Esophagus (tissue), 2 donors: ENCODE measurements at places on chromosomes 3 and 15. TPM values are rescaled to one million over a fixed set of nuclear protein-coding genes. Genes with fewer than 3 reads are reported as not detected.

RASGRP1 gene
- polyA plus RNA-seq, result 2.5 TPM

OCA2 gene
- polyA plus RNA-seq, result 1.2 TPM

FEZF2 gene
- not detected for polyA plus RNA-seq

PYGO1 gene
- 0.62 TPM for polyA plus RNA-seq

IQCF5 gene
- polyA plus RNA-seq, result not detected

RARB gene
- polyA plus RNA-seq, result 1.6 TPM

MRAS gene
- 2.4 TPM for polyA plus RNA-seq

DLL4 gene
- 1.8 TPM for polyA plus RNA-seq

PLSCR4 gene
- polyA plus RNA-seq, result 6.1 TPM

AGBL1 gene
- polyA plus RNA-seq, result not detected

NMNAT3 gene
- polyA plus RNA-seq, result 2.1 TPM

PXYLP1 gene
- 1.1 TPM for polyA plus RNA-seq

P2RY13 gene
- 0.24 TPM for polyA plus RNA-seq

GOLGA8T gene
- polyA plus RNA-seq, result not detected

PRSS50 gene
- polyA plus RNA-seq, result 0.06 TPM

LRRC31 gene
- polyA plus RNA-seq, result not detected

B3GNT5 gene
- polyA plus RNA-seq, result 21.6 TPM

GHRL gene
- polyA plus RNA-seq, result 0.63 TPM

KIF15 gene
- 4.3 TPM for polyA plus RNA-seq

SPINT1 gene
- polyA plus RNA-seq, result 191 TPM

CYP1A2 gene
- 0.06 TPM for polyA plus RNA-seq

CPN2 gene
- polyA plus RNA-seq, result 0.02 TPM
